NCI-H1694 (cell line): ENCODE measurements at places on chromosomes 5 and 9.

DNA sequence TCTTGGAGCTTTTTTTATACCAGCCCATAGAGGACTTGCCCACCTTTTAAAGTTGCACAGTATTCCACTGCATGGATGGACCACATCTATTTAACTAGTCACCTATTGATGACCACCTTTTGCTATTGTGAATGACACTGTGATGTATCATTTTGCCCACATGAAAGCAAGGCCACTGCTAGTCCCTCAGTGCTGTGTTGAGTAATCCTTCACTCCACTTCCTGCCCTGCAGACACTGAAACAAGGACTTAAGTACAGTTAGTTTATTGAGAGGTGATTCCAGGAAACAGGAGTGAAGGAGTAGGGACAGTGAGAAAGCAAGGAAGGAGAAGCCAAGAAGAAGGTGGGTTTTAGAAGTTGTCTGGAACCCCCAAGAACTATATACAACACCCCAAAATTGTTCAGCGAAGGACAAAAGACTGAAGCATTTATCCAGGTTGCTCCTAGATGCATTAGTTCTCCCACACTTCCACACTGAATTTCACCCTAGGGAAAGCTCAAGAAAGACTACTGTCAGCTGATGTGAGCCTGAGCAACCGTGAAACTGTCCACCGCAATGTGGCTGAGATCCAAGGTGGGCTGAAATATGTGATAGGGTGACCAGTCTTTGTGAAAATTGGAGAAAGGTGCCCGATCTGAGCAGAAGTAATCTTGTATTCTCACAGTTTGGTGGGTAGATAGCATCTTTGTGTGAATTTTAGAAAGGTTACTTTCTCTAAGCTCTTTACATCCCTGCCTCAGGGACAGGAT, 45.2 kb upstream of the ANKRD31 start:
- DNase-seq: no peak

DNA sequence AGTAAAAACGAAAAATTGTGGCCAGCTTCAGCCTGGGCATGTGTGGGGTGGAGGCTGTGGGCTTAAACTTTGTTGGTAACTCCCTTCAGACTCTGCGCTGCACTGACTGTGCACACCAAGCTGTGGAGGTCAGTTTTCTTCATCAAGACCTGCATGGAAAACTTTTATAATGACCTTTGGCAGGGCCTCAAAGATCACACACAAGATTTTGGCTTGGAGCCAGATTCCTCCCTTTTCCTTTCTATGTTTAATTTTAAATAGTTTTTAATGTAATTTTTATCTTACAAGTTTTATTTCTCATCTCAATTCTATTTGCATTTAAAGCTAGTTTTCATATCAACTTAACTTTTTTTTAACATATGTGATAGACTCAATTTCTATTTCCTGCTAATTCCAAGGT, 1211.1 kb upstream of the CDH18 start:
- DNase-seq: no peak

DNA sequence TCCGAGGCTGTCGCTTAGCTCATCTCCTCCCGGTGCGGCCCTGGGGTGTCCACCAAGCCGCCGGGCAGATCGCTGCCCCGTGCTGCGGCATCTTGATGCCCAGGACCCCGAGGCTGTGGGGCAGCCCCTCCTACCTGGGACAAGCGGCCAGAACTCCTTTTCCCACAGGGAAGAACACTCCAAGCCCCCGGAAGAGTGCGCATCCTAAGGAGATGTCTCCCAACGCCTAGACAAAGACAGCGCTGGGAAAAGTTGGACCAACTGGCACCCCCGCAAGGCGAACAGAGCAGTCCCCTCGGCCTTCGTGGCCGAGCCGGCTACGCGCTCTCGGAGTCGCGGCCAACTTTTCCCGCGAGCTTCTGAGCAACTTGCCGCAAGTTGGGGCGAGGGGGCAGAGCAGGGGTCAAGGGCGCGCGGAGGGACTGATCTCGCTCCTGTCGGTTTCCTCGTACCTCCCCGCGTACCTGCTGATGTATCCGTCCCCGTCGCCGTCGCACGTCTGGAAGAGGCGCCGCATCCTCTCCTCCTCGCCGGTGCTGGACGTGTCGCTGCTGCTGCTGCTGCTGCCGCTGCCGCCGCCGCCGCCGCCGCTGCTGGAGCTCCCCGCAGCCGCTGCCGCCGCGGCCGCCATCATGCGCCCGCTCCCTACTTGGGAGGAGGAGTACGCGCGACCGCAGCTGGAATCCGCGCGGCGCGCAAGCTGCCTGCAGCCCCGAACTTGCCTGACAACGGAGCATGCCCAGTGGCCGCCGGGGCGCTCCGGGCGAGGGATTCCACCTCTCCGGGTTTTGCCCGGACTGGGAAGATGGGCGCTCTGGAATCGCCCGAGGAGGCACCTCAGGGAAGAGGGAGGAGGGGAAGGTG, at the start of gene MCC:
TSS of gene MCC (minus strand) at position 673 of the 864 bp plus-strand sequence.
- DNase-seq: peak; percentile 51

DNA sequence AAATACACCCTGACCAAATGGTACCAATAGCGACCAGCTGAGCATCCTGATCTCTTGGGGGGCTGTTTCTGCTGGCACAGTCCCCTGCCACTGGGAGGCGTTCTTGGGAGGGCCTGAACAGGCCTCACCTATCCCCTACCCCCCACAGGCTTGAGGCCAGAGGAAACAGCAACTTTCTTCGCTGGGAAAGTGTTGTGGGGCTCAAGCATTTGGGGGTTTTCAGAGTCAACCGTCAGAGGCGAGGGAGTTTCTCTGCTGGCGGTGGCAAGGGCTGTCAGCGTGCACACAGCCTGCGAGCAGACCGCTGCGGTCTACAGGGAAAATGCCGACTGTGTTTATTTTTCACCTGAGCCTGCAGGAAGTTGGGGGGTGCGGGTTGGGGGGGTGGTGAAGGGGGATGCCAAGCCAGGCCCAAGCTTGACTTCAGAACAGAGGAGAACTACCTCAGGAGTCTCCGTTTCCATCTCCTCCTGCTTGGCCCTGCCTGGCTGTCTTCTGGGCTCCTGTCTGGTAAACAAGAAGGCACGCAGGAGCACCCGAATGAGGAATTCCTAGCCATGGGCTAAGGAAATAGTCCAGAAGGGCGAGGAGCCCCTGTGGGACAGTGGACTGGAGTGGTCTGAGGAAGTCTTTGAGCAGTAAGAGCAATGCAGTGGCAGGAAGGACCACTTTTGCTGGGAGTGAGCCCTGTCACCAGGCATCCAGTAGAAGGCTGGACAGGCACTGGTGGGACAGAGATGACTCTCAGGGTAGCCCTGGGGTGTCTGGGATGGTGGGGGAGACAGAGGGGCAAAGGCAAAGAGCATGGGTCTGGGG, 18.1 kb downstream of the TCF7 start:
- no peak for DNase-seq

DNA sequence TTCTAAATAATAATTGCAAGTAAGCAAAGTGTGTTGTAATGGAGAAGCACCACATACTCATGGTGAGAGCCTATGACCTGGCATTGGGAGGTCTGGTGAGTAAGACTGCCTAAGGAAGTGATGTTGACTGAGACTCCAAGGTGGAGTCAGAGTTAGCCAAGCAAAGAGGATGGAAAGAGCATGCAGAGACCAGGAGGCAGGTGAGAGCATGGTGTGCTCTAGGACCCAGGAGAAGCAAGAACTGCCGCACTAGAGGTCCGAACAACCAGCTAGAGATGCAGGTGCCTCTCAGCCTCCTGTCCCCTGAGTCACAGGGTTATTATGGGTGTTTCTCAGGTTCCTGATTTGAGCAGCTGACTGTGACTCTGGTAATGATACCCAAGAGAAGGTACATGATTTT, 27.3 kb downstream of the ANP32B start:
- no peak for DNase-seq
